ENCODE measurements at places on chromosomes 7 and 10.
A peak's percentile ranks its signal among the peaks of the same experiment; 100 is the strongest.

DNA sequence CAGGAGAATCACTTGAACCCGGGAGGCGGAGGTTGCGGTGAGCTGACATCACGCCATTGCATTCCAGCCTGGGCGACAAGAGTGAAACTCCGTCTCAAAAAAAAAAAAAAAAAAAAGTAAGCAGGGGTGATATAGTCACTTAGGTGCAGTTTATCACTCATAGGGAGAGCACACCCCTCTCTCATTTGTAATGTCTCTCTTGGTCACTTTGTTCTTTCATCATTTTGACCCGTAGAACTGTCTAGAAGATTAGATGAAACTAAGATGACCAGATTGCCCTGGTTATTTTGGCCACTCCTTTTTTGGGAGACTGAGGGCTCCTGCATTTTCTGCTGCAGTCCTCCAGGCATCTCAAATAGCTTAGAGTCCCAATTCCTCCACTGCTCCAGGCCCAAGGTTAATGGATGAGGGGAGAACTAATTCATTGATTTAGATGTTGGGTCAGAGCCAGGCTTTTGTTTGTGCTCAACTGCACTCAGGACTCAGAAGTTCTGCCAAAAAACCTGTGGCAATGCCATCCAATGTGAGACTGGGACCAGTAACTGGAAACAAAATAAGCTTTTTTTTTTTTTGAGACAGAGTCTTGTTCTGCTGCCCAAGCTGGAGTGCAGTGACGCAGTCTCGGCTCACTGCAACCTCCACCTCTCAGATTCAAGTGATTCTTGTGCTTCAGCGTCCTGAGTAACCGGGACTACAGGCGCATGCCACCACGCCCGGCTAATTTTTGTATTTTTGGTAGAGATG lies 50.0 kb upstream of the CAMK1D start:
- no peak for DNase-seq

DNA sequence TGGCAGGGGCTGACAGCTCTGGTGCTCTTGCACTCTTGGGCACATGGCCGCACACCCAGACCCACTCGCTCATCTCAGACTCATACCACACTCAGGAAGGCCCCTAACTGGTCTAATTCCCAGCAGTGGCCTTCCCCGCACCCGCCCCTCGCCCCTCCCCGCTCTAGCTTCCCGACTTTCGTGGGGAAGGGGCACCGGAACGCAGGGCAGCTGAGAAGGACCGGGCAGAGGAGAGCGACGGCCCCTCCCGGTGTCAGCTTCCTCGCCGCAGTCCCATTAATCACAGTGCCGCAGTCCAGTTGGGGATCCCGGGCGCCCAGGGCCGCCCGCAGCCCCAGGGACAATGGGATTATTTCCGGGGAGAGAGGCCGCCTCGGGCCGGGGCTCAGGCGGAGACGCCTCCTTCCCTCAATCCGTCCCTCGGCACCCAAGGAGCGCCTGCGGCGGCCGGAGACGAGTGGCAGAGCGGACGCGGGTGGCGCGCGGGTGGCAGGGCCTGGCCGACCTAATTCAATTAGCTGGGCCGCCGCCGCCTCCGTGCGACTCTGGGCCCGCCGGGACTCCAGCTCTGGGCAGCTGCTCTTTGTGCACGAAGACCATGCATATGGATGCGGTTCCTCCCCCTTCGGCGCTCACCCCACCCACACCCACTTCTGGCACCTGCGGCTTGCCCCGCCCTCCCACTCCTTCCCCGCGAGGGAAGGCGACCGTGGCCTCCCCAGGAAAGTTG lies 7.8 kb upstream of the TLX1 start:
- DNase-seq, result no peak

GRCh38 chr7:129574487-129574886 lies 37.0 kb upstream of the NRF1 start:
- DNase-seq, result no peak

GRCh38 chr7:138506764-138507163 lies 46.7 kb downstream of the TRIM24 start:
- DNase-seq, result no peak

GRCh38 chr7:31729195-31729804 lies 42.3 kb downstream of the PPP1R17 start:
- no peak for DNase-seq

DNA sequence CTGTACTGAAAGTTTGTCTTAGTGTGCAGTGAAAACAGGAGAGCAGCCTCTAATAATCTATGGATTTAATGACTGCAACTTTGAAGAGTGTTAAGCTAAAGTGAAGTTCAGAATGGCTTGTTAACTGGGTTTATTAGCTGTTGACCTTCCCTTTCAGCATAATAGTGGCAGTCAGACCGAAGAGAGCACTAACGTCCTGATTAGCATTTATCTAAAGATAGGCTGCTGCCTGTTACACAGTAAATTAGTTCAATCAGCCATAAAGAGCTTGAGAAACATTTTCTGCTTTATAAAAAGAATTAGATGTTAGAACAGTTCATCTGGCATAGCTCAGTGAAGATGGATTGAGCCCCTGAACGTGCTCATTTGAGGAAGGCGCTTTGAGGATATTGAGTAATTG lies 433.0 kb downstream of the AUTS2 start:
- no peak for DNase-seq

DNA sequence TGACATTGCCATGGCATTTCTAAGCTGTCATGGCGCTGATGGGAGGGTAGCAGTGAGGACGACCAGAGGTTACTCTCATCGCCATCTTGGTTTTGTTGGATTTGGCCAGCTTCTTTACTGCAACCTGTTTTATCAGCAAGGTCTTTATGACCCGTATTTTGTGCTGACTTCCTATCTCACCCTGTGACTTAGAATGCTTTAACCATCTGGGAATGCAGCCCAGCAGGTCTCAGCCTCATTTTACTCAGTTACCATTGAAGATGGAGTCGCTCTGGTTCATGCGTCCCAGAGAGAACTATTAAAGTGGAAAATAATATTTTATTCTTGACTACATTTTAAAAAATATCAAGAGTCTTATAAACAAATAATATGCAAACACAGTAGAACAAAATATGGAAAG lies 131.7 kb downstream of the RSU1 start:
- DNase-seq, result no peak

- no peak for DNase-seq
These were observed 2.9 kb upstream of the JAKMIP3 start for GRCh38 chr10:132062641-132063390.

DNA sequence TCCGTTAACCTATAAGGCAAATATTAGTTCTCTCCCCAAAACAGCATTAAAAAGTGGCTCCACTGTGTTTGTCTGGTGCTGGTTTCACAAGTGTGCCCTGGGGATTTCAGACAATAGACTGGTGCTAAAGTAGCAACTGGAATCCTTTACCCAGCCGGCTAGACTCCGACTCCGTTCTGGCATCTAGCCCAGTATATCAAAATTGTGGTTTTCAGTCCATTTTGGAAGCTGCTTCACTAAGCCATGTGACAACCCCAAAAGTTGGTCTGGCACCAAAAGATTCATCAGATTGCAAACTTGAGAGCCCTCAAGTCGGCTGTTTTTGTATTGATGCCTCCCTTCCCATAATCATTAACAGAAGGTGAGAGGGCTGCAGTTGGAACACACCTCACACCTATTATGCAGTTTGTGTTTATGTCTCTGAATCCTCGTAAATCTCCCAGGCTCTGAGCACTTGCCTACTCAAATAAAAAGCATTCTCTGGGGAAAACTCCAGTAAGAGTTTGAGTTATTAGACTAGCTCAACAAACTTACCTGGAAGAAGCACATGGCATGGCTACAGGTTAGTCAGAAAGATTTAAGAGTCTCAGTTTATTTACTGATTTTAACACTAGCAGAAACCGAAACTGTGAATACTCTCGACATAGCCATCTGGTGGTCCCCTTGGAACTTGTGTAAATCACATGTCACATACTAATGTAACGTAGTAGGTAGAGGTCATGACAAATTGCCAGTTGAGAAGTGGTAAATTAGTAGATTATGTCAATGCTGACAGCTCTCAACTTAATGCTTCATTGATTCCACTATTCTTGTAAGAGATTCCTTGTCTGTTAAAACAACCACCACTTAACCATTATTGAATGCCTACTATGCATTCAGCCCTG lies 14.8 kb upstream of the WNT16 start:
- DNase-seq, result no peak

GRCh38 chr10:116154651-116155050 lies 118.4 kb downstream of the GFRA1 start:
- DNase-seq, result no peak

GRCh38 chr10:99520040-99520846 lies 12.5 kb upstream of the NKX2-3 start:
- DNase-seq, result peak; percentile 53

GRCh38 chr10:29955329-29955935 lies 104.0 kb downstream of the JCAD start:
- DNase-seq, result peak; percentile 74

DNA sequence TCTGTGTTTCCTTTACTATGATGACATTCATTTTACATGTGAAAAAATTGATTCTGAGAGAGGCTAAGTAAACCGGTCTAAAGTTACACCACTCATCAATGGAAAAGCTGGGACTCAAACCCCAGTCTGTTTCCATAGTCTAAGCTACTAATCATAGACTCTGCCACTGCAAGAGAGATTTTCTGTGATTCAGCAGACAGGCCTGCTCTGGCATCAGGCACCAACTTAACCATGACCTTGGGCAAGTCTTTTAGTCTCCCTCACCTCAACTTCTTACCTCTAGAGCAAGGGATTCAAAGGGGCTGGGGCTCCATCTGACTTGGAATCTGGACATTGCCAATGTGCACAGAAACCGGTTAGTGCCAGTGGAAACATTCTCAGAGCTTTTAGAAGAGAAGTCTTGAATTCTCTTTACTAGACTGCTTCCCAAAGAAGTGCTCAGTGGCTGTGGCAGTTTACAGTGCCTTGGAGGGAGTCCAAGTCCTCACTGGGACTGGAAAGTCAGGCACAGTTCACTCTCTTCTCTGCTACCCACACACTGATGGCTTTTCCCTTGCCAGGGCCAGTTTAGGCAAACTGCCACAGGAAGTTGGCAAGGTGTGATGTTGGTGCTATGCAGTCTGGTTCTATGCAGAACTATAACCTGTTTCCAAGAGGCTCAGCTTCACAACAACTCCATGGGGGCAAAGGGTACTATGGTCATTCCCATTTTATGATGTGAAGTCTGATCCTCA lies 4.5 kb upstream of the BLNK start:
- DNase-seq, result no peak

DNA sequence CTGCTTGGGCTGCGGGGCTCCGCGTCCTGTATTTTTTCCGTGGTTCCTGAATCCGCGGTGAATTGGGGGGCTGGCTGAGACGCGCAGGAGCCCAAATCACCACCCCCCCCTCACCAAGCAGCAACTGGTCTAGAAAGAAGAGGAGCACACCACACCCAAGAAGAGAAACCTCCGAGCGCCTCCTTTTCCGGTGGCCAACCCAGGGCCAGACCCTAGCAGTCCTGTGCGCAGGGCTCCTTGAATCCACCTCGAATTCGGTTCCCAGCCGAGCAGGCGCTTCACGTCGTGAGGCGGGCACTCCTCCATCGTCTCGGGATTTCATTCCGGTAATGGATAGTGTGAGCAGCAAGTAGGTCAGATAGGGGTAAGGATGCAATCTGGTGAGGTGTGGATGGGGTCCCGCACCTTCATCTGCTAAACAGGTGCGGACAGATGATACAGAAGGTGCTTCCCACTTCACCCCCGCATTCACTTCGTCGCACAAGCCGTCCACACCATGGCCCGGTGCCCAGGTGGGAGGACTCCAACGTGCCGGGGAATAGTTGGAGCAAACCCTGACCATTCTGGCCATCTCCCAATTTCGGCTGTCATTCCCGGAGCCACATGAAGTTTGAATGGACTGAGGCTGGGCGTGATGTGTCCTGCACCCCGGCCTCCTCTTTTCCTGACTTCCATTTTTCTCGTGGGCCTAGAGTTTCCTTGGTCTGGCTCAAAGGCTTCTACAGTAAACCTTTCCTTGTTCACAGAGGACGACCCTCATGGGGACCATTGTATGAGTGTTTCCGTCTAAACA lies 19.8 kb upstream of the ZNF273 start:
- no peak for DNase-seq

DNA sequence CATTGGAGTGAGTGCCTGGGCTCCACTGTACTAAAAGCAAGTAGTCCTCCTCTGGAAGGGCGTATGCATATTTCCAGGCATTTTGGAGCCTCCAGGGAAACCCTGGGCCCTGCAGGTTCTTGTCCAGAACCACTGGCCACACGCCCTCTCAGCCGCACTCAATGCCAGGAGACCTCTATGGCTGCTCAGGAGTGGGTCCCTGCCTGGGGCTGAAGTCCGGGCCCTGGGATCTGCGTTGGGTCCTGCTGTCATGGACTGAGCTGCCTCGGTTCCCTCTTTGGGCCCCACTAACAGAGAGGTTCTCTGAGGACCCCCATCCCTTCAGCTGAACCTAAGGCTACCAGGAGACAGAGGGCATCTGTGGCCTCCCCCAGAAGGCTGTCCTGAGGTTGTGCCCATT lies 58.3 kb downstream of the GRK5 start:
- DNase-seq, result no peak

DNA sequence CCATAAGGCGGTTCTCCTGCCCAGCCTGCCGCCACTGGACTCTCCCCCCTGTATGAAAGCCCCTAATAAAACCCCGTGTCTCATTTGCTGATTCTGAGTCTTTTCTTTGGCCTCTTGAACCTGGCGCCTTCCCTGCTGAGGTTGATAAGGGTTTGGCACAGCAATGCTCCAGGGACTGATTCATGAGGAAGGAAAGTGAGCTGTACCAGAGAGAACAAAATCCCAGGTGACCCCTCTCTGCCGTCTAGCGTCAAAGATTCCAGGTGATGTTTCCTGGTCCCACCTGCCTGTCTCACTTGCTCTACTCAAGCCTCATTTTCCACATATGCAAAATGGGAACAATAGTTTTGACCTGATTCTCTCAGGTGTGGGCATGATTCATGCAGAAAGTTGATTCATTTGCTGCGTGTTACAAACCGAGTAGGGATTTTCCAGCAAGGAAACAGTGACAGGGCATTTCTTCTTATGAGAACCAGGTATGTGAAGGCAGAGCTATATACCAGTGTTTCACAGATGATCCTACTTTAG lies 730.6 kb upstream of the IGFBP3 start:
- DNase-seq, result no peak

DNA sequence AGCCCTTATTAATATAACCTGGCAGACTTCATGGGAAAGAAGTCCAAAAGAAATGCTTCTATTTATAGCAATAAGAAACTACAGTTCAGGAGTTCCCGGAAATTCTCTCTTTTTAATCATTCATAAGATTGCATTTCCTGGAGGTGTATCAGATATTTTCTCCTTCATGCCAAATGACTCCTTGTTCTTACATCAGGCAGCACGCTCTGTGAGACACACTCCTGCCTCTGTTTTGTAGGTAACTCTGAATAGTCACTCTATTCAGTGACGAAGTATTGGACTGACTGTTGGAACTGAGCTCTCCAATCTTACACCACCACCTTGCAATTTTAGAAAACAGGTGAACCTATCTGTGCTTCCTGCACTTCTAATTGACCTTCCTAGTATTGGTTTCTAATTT lies 78.7 kb upstream of the MSRB2 start:
- no peak for DNase-seq

GRCh38 chr7:137996386-137996851 lies 5.5 kb downstream of the CREB3L2 start:
- no peak for DNase-seq

DNA sequence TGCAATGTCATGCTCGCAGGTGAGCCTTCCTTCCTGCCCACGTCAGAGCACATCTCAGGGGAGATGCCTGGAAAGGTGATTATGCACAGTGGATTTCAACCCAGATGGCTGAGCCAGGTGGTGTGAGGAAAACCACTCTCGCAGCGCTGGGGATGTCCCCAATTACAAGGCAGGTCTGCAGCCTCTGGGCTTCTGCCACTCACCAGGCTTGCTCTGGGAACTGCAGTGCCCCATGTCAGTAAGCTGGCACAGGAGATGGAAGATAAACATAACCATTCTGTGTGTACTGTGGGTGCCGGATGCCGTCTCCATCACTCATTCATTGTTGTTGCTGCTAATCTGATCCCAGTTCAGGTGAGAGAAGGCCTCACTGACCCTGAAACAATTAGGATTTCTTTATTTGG lies 222.9 kb upstream of the PITRM1 start:
- DNase-seq, result no peak

Data from HuH-7 (cell line).